ENCODE measurements at places on chromosomes 3 and 15.
A peak's percentile ranks its signal among the peaks of the same experiment; 100 is the strongest.

DNA sequence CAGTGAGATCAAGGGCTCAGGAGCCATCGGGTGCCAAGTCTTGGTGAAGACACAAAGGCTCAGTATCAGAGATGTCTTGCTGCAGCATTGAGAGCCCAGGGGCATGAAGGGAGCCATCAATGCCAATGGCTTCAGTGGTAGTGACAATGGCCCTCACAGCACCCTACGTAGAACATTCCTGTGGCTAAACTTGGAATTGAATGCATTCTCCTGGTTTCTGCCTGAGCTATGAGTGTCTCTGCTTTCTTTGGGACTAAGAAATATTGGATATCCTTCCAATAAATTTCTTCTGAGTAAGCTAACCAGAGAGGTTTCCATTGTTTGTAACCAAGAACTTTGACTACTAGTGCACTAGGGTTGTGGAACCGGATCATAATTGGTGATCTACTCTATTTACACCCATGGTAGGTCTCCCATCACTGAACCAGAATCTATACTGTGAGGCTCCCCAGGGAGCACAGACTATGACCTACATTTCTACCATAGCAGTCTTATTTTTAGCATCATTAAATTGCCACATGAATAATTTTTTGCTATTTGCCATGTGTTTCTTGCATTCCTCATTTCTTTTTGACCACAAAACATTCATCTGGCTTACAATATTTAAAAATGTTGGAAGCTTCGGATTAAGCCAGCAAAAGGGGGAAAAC lies 31.6 kb upstream of the PDZRN3 start:
- no peak for DNase-seq

- no peak for DNase-seq
Measured at GRCh38 chr3:184039414-184039813, 7.9 kb downstream of the HTR3D start.

DNA sequence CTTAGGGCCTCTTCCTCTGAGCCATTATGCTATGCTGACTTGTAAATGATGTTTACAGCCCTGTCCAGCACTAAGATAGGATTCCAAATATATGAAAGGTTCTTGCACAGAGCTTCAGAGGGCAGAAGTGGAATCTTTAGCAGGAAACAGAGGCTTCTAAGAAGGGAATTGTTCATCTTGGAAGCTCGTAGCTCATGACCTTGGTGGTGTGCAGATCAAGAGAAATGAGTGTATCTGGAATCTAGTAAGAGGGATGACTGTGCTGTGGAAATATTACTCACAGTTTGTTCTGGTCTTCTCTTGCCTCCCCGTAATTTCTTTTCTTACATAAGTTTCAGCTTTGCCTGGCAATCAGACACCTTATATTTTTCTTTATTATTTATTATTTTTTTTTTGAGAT lies 175.8 kb downstream of the SPATA16 start:
- no peak for DNase-seq

GRCh38 chr15:71103102-71103676 lies 12.1 kb upstream of the THSD4 start:
- DNase-seq: peak; percentile 18

GRCh38 chr3:129316248-129317013 lies 37.8 kb downstream of the HMCES start:
- peak; percentile 86 for DNase-seq

GRCh38 chr3:119856695-119857094 lies 74.8 kb downstream of the NR1I2 start:
- no peak for DNase-seq

DNA sequence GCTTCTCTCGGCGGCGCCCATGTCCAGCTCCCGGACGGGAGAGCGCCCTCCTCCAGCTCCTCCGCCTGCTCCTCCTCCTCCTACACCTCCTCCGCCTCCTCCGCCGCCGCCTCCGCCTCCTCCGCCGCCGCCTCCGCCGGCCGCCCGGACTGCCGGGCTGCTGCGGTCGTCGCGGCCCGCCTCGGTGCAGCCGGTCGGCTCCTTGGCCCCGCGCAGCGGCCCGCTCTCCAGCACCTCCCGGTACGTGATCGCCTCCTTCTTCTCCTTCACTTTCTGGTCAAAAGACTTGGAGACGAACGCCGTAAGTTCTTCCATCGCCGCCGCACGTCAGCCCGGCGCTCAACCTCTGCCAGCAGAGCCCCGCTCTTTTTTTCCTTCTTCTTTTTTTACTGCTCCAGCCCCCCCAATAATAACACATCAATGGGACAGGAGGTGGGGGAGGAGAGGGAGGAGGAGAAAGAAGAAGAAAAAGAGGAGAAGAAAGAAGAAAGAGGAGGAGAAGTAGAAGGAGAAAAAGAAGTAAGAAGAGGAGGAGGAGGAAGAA lies 438 bp downstream of the SHOX2 start:
- DNase-seq: peak; percentile 34

DNA sequence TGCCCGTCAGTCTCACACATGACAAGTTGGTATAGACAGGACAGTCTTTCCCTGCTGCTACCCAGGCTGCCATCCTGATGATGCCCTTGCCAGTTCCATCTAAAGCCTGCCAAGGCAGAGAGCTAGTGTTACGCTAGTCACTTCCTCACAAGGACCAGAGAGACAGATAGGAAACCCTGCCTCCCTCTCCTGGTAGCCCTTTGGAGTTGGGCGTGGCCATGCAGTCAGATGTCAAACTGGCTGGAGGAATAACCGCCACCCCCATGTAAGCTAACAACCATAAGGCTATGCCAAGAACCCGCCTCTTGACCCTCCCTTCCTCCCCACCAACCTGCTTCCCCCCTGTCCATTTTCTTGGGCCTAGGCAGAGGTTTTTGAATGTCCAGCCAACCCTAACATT lies 2.8 kb downstream of the TMEM115 start:
- DNase-seq: no peak

GRCh38 chr15:101264911-101265641 lies 12.2 kb downstream of the SELENOS start:
- no peak for DNase-seq

- no peak for DNase-seq
Measured at GRCh38 chr3:111545349-111545748, 3.4 kb downstream of the CD96 start.

GRCh38 chr3:159448902-159449301 lies 539.7 kb upstream of the IL12A start:
- no peak for DNase-seq

- no peak for DNase-seq
Measured at GRCh38 chr3:177449360-177450006, 252.2 kb upstream of the TBL1XR1 start.

DNA sequence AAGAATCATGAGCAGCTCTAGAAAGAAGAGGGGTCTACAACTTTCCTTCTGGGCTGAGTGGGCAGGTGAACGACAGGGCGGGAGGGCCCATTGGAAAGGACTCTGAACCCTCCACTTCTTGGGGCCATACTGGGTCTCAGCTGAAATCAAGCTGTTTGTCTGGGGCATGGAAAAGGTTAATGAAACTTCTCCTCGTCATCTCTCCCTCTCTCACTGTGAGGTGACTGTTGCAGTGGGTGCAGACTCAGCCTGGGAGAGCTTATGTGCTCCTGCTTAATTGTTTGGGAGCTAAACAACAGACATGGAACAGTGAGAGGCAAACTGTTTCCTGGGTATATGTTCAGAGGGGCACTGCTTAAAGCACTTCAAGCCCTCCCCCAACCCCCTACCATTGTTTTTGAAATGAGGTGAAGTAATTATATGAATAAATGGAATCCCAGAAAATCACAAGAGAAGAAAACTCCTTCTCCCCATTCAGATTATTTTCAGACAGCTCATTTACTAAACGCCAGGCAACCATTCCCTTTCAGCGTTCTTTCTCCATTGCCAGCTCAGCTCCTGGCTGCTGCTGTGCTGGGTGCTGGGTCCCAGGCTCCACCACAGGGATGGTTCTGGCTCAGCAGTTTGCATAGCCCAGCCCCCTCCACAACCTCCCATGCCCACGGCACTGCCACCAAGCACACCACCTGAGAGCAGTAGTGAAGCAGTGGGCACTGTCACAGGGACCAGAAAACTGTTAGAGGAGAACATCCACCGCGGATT lies 444.9 kb upstream of the TBL1XR1 start:
- DNase-seq: no peak

- no peak for DNase-seq
Measured at GRCh38 chr3:30752970-30753369, 141.5 kb downstream of the GADL1 start.

- DNase-seq: no peak
Measured at GRCh38 chr3:127779747-127780146, 42.6 kb downstream of the MGLL start.

GRCh38 chr3:122577409-122578031 lies at the start of gene PARP15:
PARP15 (plus strand) TSS chr3:122577650; CDS start chr3:122577668, 18 bp downstream.
- DNase-seq: peak; percentile 58

- DNase-seq: no peak
Measured at GRCh38 chr3:160629491-160629890, 47.5 kb upstream of the ARL14 start.

- DNase-seq: peak; percentile 28
Measured at GRCh38 chr3:23944007-23944783, 891 bp upstream of the NR1D2 start.

DNA sequence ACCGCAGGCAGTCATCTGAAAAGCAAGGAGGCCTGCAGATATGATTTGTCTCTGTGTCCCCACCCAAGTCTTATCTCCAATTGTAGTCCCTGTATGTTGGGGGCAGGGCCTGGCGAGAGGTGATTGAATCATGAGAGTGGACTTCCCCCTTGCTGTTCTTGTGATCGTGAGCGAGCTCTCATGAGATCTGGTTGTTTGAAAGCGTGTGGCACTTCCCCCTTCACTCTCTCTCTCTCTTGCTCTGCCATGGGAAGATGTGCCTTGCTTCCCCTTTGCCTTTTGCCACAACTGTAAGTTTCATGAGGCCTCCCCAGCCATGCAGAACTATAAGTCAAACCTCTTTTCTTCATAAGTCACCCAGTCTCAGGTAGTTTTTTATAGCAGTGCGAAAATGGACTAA lies 83.3 kb downstream of the TMCO5A start:
- DNase-seq: no peak

DNA sequence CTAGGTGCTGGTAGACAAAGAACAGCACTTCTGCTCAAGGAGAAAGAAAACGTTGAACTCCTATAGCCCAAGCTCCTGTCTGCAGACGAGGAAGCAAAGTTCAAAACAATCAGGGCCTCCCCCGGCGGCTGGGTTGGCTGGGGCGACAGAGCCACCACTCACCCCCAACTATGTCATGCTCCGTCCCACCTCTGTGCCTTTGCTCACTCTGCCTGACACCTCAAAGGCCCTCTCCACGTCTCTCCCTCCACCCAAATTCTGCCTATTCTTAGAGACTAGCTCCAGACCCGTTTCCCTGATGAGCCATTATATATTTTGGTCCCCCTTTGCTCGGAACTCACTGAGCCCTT lies 304.3 kb downstream of the TLE3 start:
- no peak for DNase-seq

- DNase-seq: peak; percentile 92
Measured at GRCh38 chr15:43749690-43750345, 3.6 kb downstream of the PDIA3 start.

GRCh38 chr3:192597506-192597905 lies 129.8 kb downstream of the FGF12 start:
- no peak for DNase-seq

Data from OCI-LY7 (cell line).